ENCODE measurements at places on chromosomes 5 and 9.

DNA sequence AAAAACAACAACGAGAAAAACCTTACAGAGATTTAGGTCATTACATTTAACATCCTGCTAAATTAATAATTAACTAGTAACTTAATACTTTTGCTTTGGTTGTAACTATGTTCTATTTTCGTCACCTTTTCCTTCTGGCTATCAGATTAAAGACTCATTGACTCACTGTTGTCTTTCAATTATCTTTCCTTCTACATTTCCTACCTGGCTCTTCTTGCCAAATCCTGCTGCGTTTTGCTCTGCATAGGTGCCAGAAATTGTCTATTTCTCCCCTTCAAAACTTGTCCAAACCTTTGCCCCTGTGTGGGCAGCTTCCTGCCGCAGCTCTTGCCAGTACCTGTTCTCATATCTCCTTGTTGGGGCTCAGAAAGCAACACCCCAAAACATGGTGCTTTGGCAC lies 235.5 kb upstream of the ZNF608 start:
- no peak for DNase-seq

GRCh38 chr9:137085920-137086530 lies 760 bp upstream of the MAN1B1 start:
- DNase-seq: no peak

DNA sequence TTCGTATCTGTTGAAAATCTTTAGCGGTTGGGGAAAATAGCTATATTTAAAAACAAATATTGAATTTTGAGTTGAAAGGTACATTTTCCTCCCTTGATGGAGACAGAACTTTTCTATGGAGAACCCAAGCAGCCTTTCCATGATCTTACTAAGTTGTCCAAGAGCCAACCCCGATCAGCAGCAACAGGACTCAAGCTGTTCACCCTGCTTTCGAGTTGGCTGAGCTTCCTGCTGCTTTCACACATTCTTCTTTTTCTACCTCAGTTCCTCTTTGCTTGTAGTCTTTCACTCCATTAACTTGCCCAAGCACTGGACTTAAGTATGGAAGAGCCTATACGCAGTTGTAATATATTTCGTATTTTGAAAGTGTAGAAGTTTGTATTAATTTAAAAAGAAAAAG lies 59.4 kb downstream of the IL6ST start:
- no peak for DNase-seq

DNA sequence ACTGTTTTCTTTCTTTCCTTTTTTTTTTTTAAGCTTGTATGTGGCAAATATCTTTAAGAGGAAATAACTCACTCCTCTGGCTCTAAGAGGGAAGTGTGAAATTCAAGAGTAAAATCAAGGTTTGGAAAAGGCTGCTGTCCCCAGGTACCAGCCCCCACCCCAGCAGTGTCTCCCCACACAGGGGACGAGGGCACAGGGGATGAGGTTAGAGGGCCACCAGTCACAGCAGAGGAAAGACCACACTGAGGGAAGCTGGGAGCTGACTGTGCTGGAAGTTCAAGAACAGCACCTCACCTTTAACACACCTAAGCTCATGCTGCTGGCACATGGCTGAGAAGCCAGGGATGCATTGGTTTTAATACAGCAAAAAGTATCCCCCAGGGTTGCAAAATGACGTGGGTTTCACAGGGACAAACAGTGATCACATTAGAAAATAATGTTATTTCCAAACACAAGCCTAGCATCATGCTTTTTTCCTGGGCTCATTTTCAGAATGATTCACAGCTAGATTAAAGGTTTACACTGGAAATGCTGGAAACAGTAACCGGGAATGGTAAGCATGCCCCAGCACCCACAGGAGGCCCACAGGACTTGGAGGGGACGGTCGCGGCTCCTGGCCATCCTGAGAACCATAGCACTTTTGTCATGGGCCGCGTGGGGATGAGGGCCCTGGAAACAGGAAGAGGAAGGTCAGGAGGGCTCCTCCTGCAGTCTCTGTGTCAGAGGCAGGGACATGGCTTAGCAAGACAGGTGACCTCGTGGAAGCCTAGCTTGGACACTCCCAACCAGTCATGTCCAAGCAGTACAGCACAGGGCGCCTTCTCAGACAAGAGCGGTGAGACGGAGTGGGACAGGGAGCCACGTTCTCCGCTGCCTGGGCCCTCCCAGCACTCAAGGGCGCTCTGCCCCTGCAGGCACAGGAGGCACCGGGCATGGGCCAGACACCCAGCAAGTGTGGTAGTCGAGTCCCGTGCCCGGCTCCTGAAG lies 6.9 kb downstream of the LPCAT1 start:
- no peak for DNase-seq

DNA sequence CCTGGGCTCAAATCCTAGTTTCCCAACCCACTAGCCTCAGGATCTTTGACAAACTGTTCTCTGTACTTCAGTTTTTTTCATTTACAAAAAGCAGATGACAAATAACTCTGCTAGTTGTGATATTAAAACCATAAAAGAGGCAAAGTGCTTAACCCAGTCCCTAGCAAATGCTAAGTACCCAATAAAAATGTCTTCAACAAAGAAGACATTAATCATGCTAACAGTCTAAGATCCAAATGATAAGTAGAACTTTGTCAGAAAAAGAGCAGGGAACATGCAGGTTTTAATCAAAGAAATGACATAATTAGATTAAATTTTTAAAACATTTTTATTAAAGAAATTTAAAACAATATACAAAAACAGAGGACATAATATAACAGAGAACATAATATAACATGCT lies 203.0 kb upstream of the ADRA1B start:
- DNase-seq: no peak

DNA sequence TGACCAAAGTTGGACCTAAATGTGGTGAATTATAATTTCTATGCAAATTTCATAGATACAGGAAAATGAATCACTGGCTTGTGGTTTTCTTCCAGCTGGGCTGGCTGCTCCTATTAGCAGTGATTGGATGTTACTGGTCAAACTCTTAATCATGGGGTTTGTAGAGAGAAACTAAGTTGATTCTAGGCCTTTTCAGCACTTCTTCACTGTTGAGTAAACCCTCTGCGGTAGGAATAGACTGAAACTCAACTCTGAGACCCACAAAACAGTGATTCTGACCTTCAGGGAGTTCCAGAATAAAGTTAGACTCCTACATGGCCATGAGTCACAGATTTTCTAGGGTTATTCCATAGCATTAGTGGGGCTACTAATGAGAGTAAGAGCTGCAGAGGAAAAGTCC lies 47.9 kb upstream of the FKTN start:
- DNase-seq: no peak

DNA sequence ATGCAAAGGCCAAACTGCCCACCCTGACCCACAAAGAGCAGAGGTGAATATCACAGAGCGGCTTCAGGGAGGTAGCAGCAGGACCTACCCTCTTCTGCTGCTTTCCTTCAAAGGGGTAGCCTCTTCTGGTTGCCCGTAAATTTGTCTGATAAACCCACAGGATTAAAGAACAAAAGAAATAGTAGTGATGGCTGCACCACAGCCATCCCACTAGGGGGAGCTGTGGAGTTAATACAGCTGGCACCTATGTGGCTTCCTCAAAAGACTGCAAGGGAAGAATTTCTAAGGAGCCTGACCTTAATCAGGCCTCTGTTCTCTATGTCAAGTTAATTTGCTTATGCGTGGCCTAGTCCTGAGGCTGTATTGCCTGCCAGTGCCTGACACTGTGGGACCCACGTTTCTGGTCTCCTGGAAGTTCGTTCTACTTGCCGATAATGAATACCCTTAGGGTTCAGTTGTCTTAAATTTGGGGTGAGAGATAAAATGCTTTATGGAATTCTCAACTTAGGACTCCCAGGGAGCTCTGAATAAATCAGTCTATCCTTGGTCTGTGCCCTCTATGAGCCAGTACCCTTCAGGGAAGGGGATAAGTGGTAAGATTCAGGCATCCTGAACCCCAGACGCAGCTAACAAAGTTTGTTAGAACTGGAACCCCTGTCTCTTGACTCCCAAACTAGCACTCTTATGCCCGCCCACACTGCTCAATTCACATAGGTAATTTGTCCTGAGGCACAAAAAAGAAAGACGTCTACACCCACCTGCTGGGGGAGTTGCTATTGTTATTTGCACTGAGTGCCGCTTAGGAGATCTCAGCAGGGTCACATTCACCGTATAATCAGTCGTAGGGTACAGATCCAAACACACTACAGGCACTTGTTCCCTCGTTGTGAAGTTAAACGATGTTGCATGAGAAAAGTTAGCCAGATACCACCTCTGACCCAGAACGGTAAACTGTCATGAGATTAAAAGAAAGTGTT lies 77.1 kb downstream of the SUSD1 start:
- DNase-seq: peak; percentile 40

- no peak for DNase-seq
Observed at GRCh38 chr5:95009812-95010211, 275.1 kb downstream of the MCTP1 start.

DNA sequence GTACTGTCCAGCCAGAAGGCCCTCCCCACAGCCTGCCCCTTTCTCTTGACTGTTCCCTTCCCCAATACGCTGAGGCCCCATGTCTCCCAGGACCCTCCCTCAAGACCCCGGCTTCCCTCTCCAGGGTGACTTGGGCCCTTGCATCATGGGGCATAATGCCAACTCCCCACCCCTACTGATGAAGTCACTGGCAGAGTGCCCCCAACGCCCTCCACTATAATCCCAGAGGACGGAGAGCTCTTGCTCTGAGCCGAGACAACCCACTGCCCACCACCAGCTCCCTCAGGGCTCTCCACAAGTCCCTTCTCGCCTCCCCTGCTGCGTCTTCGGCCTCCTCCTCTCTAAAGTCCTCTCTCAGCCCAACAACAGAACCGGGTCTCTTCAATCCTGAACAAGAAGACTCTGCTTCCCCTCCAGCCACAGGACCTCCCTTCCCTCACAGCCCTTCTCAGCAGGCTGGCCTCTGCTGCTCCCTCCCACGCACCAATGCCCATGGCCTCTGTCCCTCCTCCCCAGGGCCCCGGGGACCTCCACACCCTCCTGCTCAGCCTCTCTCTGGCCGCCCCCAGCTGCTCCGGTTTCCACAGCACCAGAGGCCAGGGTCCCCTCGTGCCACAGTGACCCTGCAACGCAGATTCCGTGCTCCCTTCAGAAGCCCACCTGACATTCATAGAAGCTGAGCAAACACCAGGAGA lies 47.6 kb downstream of the ADAMTS2 start:
- DNase-seq: no peak

DNA sequence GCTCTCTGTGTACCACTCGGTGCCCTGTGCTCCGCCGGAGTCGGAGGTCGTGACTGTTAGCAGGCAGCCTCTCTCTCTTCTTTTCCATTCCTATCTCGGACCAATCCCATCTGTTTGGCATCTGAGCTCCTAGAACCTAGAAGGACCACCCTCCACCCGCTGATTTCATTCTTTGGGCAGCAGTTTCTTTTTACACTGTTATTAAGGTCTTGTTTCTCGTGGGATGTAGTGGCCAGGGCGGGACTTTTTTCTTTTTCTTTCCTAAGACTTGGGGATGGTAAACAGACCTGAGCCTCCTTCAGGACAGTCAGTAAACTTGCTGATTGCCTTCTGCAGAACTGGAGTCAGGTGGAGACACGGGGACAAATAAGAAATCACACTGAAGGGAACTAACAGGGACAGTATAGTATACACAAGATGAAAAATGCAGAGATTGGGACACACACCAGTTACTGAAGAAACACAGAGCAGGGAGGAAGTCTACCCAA lies 500 bp downstream of the URM1 start:
- no peak for DNase-seq

DNA sequence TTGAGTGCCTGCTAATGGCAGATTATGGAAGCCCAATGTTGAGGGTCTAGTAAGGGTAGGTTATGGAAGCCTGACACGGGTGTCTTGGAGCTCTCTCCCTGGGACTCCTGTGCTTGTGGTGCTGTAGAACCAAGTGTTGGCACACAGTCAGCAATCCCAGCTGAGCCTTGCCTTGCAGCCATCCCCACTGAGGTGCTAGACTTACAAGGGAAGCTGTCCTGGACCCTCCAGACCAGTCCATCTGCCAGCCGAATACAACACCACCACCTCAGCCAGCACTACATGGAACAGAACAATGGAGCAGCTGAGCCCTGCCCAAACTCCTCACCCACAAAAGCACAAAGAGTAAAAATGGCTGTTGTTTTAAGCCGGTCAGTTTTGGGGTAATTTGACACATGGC lies 90.5 kb upstream of the DNAH5 start:
- DNase-seq: no peak

GRCh38 chr5:171509467-171509866 lies 90.0 kb downstream of the FGF18 start:
- no peak for DNase-seq

GRCh38 chr9:90773617-90774016 lies 28.0 kb upstream of the SYK start:
- no peak for DNase-seq

- no peak for DNase-seq
Observed at GRCh38 chr9:34810187-34810524, 100.2 kb upstream of the CCL21 start.

GRCh38 chr5:128782446-128782845 lies 182.8 kb upstream of the SLC27A6 start:
- no peak for DNase-seq

GRCh38 chr9:94153905-94154304 lies 69.6 kb downstream of the PTPDC1 start:
- DNase-seq: no peak

DNA sequence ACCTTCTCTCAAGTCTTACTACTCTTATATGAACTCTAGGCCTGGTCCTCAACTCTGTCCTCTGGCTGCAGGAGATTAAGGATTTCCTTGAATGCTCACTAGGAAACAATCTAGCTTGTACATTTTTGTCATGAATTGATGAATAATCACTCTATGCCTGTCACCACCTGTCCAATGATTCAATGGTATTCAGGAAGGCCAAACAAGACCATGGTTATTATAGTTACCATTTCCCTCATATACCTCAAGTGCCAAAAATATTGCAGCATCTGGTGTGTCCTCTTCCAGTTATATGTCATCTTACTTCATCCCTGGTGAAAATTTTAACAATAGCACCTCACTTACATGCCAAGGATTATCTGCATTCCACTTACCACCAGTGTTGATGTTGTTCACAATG lies 179.0 kb upstream of the MOCS2 start:
- DNase-seq: no peak

- no peak for DNase-seq
Observed at GRCh38 chr5:1156033-1156753, 44.3 kb upstream of the SLC12A7 start.

GRCh38 chr5:157217289-157218024 lies 36.8 kb downstream of the ITK start:
- DNase-seq: no peak

DNA sequence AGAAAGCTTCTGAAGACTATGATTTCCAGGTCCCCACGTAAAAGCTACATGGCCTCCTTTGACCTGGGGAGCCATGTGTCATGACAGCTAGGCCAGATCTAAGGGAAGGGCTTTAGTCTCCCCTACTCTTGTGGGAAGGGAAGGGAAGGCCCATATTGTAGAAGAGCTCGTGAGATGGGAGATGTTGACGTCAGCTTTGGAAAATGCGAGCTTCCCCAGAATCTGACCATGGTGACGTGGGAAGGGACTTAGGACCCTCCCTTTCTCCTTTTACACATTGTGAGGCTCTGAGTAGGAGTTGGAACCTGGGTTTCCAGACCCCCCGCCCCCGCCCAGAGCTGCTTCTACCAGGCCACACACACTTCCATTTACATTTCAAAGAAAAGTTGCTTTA lies 165.5 kb downstream of the SYK start:
- no peak for DNase-seq

Measured in stimulated activated CD8-positive, alpha-beta memory T cell treated with anti-CD3 and anti-CD28 coated beads, Interleukin-2, amount 100 ng/mL, for 48 hours (primary cell).